ENCODE measurements at places on chromosomes 2 and 18.

DNA sequence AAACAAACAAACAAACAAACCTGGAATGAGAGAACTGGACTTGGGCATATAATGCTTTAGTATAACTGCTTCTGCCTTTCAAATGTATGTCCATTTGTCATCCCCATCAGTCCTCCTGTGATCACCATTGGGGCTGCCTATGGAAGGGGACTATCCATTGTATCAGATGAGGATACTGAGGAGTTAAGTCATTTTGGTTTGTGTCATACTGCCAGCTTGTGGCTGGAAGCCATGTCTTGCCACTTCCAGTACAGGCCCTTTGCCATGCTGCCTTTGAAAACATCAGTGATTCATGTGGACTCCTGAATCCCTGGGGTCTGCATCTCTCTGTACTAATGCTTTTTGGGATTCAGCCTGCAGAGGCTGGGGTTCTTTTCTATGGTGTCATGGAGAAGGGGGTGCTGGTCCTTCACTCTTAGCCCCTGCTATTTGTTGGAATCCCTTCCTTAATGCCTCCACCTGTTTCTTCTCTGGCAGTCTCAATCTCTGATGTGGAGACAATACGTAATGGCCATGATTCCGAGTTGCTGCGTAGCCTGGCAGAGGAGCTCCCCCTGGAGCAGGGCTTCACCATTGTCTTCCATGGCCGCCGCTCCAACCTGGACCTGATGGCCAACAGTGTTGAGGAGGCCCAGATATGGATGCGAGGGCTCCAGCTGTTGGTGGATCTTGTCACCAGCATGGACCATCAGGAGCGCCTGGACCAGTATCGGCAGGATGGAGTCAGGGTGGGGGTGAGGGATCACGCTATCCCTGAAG is 10.6 kb downstream of the PLCD4 start:
- no peak for DNase-seq

DNA sequence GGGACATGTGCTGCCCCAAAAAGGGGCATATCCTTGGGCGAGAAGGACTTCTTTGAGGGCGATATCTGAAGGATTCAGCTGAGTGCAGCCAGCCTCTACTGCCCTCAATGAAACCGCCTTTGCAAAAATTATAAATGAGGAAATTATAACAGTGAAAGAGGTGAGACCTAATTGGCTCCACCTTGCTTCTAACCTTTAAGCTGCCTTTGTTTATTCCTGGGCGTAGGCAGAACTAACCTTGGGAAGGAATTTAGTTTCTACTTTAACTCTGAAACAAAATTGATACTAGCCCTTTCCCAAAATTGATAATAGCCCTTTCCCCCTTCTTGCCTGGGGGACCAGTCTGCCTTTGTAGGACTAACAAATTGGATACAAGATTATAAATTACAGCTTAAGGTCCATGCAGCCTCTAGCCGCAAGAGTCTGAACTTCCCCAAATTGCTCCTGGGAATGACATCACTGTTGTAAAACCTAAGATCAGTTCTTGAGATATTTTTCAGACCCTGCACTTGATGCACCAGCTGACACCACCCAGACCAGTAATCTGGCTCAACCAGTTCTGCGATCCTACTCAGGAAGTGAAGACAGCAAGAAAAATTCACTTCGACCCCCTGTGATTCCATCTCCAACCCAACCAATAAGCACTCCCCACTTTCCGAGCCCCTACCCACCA is 36.0 kb upstream of the ASAP2 start:
- no peak for DNase-seq

GRCh38 chr18:45854036-45854586 is 28.6 kb downstream of the SIGLEC15 start:
- DNase-seq: no peak

- no peak for DNase-seq
These were observed 195.3 kb downstream of the FHOD3 start for GRCh38 chr18:36492604-36493329.

DNA sequence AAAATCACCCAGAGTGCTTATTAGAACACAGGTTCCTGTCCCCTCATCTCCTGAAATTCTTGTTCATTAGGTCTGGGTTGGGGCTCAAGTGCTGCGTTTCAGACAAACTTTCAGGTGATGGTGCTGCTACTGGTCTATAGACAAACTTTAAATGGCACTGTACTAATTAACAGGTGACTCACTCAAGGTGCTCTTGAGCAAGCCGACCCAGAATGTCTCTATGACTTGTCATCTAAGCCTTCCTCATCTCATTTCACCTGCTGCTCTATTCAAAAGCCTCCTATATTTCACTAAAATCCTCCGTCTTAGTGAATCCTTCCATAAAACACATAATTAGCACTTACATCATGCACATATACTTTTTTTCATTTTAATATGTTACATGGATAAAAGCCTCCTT is 29.9 kb upstream of the STK39 start:
- no peak for DNase-seq

DNA sequence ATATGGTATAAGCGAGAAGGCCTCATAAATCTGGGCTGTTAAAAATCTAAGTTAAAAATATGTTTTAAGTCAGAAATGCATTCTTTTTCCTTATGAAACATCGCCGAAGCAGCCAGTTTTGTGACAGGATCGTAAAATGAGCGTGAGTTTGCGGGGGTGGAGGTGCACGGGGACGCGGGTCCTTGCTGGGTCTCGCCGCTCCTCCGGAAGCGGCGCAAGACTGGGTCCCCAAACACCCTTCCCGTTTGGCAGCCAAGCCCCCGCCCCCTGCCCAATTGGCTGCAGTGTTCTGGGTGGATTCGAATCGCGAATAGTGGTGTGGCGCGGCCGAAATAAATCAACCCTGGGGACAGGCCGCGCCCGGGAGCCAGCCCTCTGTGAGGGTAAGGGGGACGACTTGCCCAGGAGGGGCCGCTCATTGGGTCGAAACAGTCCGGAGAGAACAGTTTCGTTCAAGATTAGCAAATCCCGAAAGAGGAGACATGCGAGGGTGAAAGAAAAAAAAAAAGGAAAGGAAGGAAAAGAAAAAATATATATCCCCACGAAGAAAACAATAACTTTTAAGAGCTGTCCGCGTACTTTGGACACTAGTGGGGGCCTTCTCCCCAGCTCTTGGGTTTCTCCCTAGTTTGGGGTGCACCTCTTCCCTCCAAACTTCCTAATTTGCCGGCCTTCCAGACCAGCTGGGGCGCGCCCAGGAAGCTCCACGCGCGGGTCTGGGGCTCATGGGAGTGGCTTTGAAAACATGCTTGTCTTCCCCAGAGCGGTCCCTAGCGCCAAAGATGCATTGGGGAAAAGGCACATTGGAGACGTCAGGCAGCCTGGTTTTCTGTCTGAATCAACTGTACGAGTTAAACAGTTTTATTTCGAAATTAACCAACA is 3.1 kb upstream of the GATA6 start:
- no peak for DNase-seq

- DNase-seq: no peak
These were observed 18.8 kb upstream of the C1QL2 start for GRCh38 chr2:119177171-119177837.

GRCh38 chr2:125745514-125745913 is 910.4 kb upstream of the GYPC start:
- DNase-seq: no peak

DNA sequence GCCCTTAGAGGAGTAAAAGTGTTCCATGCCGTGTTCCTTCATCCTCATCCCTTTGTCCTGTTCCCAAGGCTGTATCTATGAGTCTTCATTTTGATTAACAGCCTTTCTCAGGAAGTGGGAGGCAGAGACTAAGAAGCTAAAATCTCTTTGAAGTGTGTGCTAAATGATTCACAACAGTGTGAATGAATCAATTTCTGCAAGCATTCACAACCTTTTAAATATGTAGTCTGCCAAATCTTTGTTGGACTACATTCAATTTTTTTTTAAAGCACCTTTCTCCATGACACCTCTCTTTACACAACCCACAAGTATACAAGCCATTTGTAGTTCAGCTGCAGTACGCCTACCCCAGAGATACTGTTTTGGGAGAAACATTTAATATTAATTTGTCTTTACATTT is 408.6 kb upstream of the FANCL start:
- no peak for DNase-seq

- DNase-seq: no peak
These were observed 11.3 kb downstream of the CYTIP start for GRCh38 chr2:157432475-157433106.

DNA sequence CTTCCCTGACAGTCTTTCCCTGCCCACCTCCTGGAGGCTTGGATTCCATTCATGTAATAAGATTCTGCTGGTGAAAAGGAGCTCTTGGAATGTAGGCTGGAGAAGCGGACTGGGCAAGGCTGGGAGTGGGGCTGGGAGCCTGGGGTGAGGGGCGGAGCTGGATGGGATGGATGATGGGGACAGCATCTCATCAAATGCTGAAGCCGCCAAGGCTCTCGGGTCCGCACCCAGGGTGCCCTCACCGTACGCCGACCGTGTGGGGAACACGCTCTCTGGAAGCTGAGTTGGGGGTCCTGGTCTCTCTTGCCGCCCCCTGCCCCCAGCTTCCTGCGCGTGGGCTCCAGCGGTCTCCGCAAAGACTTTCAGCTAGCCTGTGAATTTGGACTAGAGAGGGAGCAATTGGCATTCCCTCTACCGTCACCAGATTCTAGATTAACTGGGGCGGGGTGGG is 9.1 kb downstream of the RAX start:
- no peak for DNase-seq

DNA sequence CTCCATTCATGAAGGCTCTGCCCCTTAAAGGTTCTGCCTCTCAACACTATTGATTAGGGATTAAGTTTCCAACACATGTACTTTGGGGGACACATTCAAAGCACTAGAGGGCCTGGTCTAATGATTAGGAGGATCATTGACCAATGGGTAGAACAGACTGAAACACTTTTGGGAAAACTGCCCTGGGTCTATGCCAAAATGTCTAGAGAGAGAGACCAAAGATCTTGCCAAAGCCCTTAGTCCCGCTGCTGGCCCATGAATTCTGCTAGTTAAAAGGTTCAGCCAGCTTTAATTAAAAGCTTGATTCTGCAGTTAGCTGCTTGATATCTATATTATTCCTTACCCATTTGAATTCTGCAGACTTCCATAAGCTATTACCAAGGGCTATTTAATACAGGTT is 613.2 kb downstream of the SLC4A3 start:
- no peak for DNase-seq

GRCh38 chr18:64488698-64489097 is 339.8 kb upstream of the LINC00305 start:
- no peak for DNase-seq

DNA sequence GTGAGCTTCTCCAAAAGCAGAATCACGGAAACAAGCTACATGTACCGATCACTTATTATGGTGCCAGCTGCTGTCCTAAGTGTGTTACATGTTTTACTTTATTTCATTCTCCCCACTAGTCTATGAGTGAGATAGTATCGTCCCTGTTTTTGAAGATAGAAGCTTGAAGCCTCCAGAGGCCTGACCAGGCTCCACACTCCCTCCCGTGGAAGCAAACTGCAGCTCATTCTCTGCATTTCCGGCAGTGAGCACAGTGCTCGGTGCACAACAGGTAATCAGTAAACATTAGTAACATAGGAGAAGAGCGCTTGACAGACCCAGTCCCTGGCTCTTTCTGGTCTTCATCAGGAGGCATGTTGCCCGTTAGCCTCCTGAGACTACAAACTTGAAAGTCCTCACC is 72.9 kb downstream of the ZBTB7C start:
- no peak for DNase-seq

GRCh38 chr2:182698671-182699070 is 17.4 kb upstream of the DNAJC10 start:
- DNase-seq: no peak

DNA sequence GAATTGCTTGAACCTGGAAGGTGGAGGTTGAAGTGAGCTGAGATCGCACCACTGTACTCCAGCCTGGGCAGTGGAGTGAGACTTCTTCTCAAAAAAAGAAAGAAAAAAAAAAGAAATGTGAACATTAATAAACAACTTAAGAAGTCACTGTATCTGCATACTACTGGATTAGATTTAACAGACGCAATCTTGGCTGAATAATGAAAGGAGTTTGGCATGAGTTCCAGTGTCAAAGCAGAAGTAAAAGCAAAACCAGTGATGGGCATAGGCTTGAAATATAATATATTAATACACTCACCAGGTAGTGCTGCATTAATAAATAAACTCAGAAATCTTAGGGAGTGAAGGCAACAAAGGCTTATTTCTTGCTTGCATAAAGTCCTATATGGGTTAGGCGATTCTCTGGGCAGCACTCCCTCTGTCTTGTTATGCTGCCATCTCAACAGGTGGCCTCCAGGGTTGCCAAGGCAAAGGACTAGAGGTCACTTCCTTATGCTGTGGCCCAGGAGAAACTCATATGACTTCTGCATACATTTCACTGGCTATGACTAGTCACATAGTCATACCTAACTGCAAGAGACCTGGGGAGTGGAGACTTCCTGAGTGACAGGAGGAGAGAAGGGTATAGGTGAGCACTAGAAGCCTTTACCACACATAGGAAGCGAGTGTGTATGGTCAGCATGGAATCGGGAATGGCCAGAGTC is 296.2 kb upstream of the SPRED2 start:
- no peak for DNase-seq

- no peak for DNase-seq
These were observed 143.5 kb upstream of the SP5 start for GRCh38 chr2:170571612-170572011.

GRCh38 chr2:11616851-11617415 is 53.1 kb downstream of the NTSR2 start:
- DNase-seq: no peak

- DNase-seq: no peak
These were observed 1085.4 kb upstream of the NRXN1 start for GRCh38 chr2:52117299-52117698.

- no peak for DNase-seq
These were observed 166.0 kb downstream of the LCLAT1 start for GRCh38 chr2:30613001-30613400.

GRCh38 chr2:168992026-168992425 is 39.1 kb downstream of the ABCB11 start:
- no peak for DNase-seq

- no peak for DNase-seq
These were observed 184.9 kb upstream of the MAP2 start for GRCh38 chr2:209238765-209239584.

DNA sequence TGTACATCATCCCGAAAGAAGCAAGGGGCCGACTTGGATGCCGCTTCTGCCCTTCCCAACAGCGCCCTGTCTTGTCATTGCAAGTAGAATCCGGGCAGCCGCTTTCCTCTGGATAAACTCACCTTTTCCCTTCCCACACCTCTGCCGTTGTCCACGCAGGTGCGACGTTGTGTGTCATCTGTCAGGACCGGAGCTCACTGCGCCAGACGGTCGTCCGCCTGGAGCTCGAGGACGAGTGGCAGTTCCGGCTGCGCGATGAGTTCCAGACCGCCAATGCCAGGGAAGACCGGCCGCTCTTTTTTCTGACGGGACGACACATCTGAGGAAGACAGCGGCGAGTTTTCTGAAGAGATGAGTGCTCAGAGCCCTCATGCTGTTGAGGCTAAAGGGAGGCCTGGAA is 29.9 kb downstream of the NTSR2 start:
- no peak for DNase-seq
